ENCODE measurements at places on chromosomes 7 and 10. TPM values are rescaled to one million over a fixed set of nuclear protein-coding genes. Genes with fewer than 3 reads are reported as not detected.
A peak's percentile ranks its signal among the peaks of the same experiment; 100 is the strongest.

- no peak overlapping the region for H3K27ac ChIP-seq
- H3K36me3 ChIP-seq, result no peaks in the 10 kb centered on the region
- H3K4me3 ChIP-seq, result no peak overlapping the region
- H3K27me3 ChIP-seq, result no peaks in the 10 kb centered on the region
- H3K4me1 ChIP-seq, result peaks cover 8% of the 10 kb centered on the region
These were observed 13.2 kb upstream of the FRMPD2 start for GRCh38 chr10:48287417-48288391.

DNA sequence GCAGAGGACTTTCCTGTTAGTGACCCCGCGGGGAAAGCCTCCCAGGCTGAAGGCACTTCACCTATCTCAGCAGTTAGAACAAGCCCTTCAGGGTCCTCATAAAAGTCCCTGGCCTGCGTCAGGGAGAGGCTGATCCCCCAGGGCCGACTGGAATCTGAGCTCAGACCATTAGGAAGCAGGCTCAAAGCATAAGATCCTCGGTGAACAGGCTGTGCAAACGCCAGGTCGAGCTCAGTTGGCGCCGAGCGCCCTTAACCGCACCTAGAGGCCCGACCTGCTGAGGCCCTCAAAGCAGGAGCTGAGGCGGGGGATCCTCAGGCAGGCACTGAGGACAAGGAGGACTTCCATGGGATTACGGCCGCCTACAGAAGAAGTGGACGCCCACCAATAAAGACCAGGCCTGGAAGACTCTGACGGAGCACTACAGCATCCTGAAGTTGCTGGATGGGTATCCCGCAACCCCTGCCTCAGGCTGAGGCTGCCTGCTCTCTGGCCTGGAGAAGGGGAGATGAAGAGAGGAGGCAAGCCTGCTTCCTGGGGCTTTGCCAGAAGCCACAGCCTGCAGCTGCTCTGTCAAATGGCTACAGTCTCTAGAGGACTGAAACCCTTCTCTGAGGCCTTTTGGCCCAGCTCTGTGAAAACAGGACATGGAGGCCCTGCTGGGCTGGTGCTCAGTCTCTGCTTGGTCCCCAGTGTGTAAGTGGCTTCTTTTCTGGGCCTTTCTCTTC lies 29.9 kb downstream of the LIPJ start:
- H3K4me3 ChIP-seq, result no peak overlapping the region
- H3K36me3 ChIP-seq, result no peaks in the 10 kb centered on the region
- H3K27me3 ChIP-seq, result no peaks in the 10 kb centered on the region

GRCh38 chr10:44860811-44861736 lies 50.1 kb upstream of the TMEM72 start:
- peak; percentile 26 for DNase-seq
- H3K4me1 ChIP-seq, result peaks cover 26% of the 10 kb centered on the region
- no peak overlapping the region for H3K4me3 ChIP-seq
- H3K36me3 ChIP-seq, result no peaks in the 10 kb centered on the region
- no peak overlapping the region for H3K27ac ChIP-seq

DNA sequence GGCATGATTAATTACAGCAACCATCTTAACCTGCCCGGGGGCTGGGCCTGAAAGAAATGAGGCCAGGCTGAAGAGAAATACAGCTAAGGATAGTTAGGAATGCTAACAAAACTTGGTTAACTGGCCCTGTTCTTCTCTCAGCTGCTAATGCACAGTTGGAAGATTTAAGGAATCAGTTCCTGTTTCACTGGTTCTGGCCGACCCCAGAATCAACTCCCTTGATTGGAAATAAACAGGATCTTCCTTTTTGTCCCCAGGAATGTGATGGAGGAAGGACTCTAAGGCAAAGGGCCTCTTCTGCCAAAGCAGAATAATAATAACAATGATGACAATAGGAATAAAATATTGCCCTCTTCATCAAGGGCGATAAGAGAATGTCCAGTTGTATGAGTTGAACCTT lies 3.5 kb upstream of the LRMDA start:
- H3K4me3 ChIP-seq, result no peak overlapping the region
- H3K27ac ChIP-seq, result no peak overlapping the region
- H3K36me3 ChIP-seq, result no peaks in the 10 kb centered on the region
- H3K4me1 ChIP-seq, result peaks cover 32% of the 10 kb centered on the region
- no peaks in the 10 kb centered on the region for H3K27me3 ChIP-seq

- H3K36me3 ChIP-seq, result no peaks in the 10 kb centered on the region
- peaks cover 46% of the 10 kb centered on the region for H3K4me1 ChIP-seq
These were observed 154.0 kb upstream of the PPP2R2D start for GRCh38 chr10:131746785-131747184.

- no peaks in the 10 kb centered on the region for H3K36me3 ChIP-seq
- peak overlapping the region; percentile 93 for H3K27ac ChIP-seq
- peaks cover 17% of the 10 kb centered on the region for H3K4me1 ChIP-seq
- peak overlapping the region; percentile 46 for H3K4me3 ChIP-seq
These were observed 80.4 kb downstream of the DNMBP start for GRCh38 chr10:99929360-99929759.

DNA sequence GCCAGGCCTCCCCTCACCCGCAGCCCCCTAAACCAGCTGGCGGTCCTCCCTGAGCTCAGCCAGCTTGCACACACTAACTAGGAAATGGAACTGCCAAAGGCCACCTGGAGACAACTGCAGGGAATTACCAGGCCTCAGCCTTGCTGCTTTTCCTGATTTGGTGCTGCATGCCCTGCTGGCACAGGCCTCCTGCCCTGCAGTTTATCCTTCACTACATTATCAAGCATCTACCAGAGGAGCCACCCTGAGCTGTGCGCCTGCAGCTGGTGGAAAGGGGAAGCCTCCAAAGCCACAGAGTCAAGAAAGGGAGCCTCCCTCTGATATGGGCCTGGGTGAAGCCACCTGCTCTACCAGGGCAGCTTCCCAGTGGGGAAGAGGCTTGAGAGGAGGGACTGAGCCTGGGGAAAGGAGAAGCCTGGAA lies 139.8 kb downstream of the GRID1 start:
- no peaks in the 10 kb centered on the region for H3K27me3 ChIP-seq
- no peak overlapping the region for H3K4me3 ChIP-seq
- no peak for DNase-seq
- H3K27ac ChIP-seq, result no peak overlapping the region
- H3K36me3 ChIP-seq, result no peaks in the 10 kb centered on the region

DNA sequence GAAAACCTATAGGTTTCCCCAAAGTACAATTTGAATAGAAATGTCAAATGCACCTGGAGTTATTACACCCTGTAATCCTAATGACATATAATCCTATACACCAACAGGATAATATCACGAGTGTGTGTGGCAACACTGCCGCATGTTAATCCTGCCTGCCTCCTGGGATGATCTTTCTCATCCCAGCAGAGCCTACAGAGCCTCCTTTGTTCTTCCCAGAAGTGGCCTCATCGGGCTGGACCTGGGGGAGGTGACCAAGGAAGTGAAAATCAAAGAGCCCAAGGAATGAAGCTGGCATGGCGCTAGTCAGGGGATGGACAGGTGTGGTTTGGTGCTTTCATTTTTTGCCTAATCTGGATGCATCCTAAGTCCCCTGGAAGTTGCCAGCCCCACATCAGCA lies 29.5 kb upstream of the LEP start:
- DNase-seq, result no peak
- no peaks in the 10 kb centered on the region for H3K36me3 ChIP-seq
- H3K27me3 ChIP-seq, result no peaks in the 10 kb centered on the region
- no peaks in the 10 kb centered on the region for H3K4me1 ChIP-seq

GRCh38 chr7:39934132-39934531 lies 15.9 kb upstream of the CDK13 start:
- no peaks in the 10 kb centered on the region for H3K27me3 ChIP-seq
- H3K36me3 ChIP-seq, result no peaks in the 10 kb centered on the region
- no peaks in the 10 kb centered on the region for H3K4me1 ChIP-seq
- no peak overlapping the region for H3K27ac ChIP-seq
- DNase-seq, result no peak

The CDHR3 gene
- total RNA-seq, result 4.8 TPM

- H3K27me3 ChIP-seq, result no peaks in the 10 kb centered on the region
- H3K4me1 ChIP-seq, result peaks cover 8% of the 10 kb centered on the region
These were observed 269.5 kb downstream of the TRIL start for GRCh38 chr7:28688651-28689050.

- H3K4me1 ChIP-seq, result no peaks in the 10 kb centered on the region
- no peak overlapping the region for H3K27ac ChIP-seq
- no peaks in the 10 kb centered on the region for H3K36me3 ChIP-seq
- no peaks in the 10 kb centered on the region for H3K27me3 ChIP-seq
- no peak for DNase-seq
- no peak overlapping the region for H3K4me3 ChIP-seq
These were observed 23.5 kb downstream of the GNG11 start for GRCh38 chr7:93945083-93945482.

The ZNF438 gene
- 5.0 TPM for total RNA-seq

DNA sequence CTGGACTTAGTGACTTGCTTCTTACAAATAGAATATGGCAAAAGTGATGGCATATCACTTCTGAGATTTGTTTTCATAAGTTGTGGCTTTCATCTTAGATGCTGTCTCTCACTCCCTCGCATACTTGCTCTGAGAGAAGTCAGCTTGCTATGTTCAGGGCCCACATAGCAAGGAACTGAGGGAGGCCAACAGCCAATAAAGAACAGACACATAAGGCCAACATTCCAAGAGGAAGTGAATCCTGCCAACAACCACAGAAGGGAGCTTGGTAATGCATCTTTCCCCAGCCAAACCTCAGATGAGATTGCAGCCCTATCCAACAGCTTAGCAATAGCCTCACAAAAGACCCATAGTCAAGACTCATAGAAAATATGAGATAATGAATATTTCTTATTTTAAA lies 39.2 kb upstream of the DMTF1 start:
- H3K36me3 ChIP-seq, result no peaks in the 10 kb centered on the region
- no peaks in the 10 kb centered on the region for H3K27me3 ChIP-seq
- H3K27ac ChIP-seq, result no peak overlapping the region
- no peak for DNase-seq
- H3K4me3 ChIP-seq, result no peak overlapping the region

DNA sequence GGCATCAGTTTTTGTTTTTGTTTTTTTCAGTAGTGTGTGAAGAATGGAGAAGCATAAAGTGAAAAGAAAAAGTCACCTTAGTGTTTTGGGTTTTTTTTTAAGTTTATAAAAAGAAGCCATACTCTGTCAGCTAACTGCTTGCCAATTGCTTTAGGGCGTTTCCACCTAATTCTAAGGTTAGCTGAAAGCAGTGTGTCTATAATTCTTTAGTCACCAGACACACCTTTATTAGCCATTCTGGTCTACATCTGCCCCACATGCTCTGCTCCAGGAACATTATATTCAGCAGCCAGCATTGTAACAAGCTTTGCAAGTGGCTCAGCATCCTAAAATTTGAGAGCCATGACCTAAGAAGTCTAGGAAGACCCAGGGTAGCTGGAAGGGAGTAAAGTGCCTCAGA lies 14.1 kb upstream of the SLC16A12 start:
- H3K27ac ChIP-seq, result no peak overlapping the region
- no peak for DNase-seq
- H3K27me3 ChIP-seq, result no peaks in the 10 kb centered on the region
- no peaks in the 10 kb centered on the region for H3K36me3 ChIP-seq

GRCh38 chr7:114760477-114760876 lies 161.4 kb upstream of the MDFIC start:
- no peak for DNase-seq
- H3K4me3 ChIP-seq, result no peak overlapping the region
- H3K27ac ChIP-seq, result no peak overlapping the region
- no peaks in the 10 kb centered on the region for H3K27me3 ChIP-seq
- no peaks in the 10 kb centered on the region for H3K36me3 ChIP-seq

The CPED1 gene
- total RNA-seq, result 30.5 TPM

- H3K27me3 ChIP-seq, result peaks cover 71% of the 10 kb centered on the region
- peaks cover 19% of the 10 kb centered on the region for H3K4me1 ChIP-seq
- no peaks in the 10 kb centered on the region for H3K36me3 ChIP-seq
- peak overlapping the region; percentile 39 for H3K4me3 ChIP-seq
These were observed 5.5 kb downstream of the ELOVL3 start for GRCh38 chr10:102231357-102232318.

The CISD1 gene
- total RNA-seq, result 47.0 TPM

GRCh38 chr7:113912876-113913275 lies 5.9 kb downstream of the PPP1R3A start:
- no peaks in the 10 kb centered on the region for H3K27me3 ChIP-seq
- no peak overlapping the region for H3K4me3 ChIP-seq
- no peak for DNase-seq
- H3K4me1 ChIP-seq, result no peaks in the 10 kb centered on the region

DNA sequence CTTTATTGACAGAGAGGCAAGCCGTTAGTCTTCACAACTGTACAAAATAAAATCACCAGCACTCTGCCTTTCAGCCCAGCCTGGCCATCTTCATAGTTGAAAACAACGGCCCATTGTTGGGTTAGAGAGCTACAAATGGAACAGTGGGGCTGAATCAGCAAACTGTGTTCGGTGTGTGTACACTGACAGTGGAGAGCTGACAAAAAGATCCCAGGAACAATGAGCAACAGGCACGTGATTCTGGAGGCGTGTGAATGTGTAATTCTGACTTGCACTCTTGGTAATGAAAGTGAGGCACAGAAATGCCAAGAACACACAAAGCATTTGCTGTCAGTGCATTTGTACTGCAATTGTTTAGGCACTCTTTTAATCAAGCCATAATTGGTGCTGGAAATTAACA lies 303.7 kb downstream of the WDR11 start:
- H3K27ac ChIP-seq, result peak overlapping the region; percentile 37
- H3K4me3 ChIP-seq, result no peak overlapping the region
- H3K4me1 ChIP-seq, result peaks cover 11% of the 10 kb centered on the region
- H3K36me3 ChIP-seq, result no peaks in the 10 kb centered on the region
- DNase-seq, result peak; percentile 46

GRCh38 chr7:47228386-47229014 lies 353.4 kb downstream of the TNS3 start:
- H3K27me3 ChIP-seq, result no peaks in the 10 kb centered on the region
- H3K27ac ChIP-seq, result no peak overlapping the region
- no peak overlapping the region for H3K4me3 ChIP-seq
- H3K4me1 ChIP-seq, result peaks cover 3% of the 10 kb centered on the region
- no peaks in the 10 kb centered on the region for H3K36me3 ChIP-seq

- H3K36me3 ChIP-seq, result no peaks in the 10 kb centered on the region
- H3K4me3 ChIP-seq, result no peak overlapping the region
- H3K27me3 ChIP-seq, result no peaks in the 10 kb centered on the region
- DNase-seq, result no peak
- peaks cover 12% of the 10 kb centered on the region for H3K4me1 ChIP-seq
- peak overlapping the region; percentile 1 for H3K27ac ChIP-seq
These were observed 3.3 kb upstream of the UBE2H start for GRCh38 chr7:129955993-129956543.

The SDK1 gene
- total RNA-seq, result 7.4 TPM

DNA sequence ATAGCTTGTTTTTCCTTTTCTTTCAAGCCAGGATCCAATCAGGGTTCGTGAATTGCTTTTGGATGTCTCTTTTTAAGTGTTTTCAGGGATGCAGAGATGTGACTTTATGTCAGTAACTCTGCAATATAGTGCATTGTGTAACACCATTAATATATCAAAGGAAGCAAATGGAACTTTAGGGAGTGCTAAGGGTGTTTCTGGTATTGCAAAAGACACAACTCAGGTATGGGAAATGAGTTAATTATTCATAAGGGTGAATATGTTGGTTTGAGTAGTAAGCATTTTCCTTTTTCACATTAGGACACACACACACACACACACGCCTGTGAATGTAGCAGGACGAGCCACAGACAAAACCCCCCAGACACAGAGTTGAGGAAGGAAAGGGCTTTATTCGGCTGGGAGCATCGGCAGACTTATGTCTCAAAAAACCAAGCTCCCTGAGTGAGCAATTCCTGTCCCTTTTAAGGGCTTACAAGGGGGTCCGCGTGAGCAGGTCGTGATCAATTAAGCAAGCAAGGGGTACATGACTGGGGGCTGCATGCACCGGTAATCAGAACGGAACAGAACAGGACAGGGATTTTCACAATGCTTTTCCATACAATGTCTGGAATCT lies 31.8 kb upstream of the GSDME start:
- no peaks in the 10 kb centered on the region for H3K4me1 ChIP-seq
- H3K36me3 ChIP-seq, result no peaks in the 10 kb centered on the region
- no peak overlapping the region for H3K4me3 ChIP-seq
- no peak for DNase-seq
